Activated naive CD4-positive, alpha-beta T cell (primary cell): ENCODE measurements at places on chromosomes 7 and 10.

DNA sequence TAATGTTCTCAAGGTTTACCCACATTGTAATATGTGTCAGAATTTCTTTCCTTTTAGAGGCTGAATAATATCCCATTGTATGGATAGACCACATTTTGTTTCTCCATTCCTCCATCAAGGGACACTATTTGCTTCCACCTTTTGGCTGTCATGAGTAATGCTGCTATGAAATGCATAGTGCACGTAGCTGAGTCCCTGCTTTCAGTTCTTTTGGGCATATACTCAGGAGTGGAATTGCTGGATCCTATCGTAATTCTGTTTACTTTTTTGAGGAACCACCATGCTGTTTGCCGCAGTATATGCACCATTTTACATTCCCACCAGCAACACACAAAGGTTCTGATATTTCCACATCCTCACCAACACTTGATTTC lies 60.0 kb downstream of the PRF1 start:
- DNase-seq: no peak

GRCh38 chr10:93346108-93346507 lies 136.0 kb downstream of the MYOF start:
- DNase-seq: no peak

GRCh38 chr10:129742742-129743550 lies 221.1 kb downstream of the EBF3 start:
- no peak for DNase-seq

GRCh38 chr10:130203626-130204025 lies 67.4 kb downstream of the GLRX3 start:
- no peak for DNase-seq

GRCh38 chr7:94003446-94004023 lies 620 bp downstream of the BET1 start:
- no peak for DNase-seq

GRCh38 chr10:89091496-89091895 lies 100.9 kb downstream of the FAS start:
- DNase-seq: no peak

DNA sequence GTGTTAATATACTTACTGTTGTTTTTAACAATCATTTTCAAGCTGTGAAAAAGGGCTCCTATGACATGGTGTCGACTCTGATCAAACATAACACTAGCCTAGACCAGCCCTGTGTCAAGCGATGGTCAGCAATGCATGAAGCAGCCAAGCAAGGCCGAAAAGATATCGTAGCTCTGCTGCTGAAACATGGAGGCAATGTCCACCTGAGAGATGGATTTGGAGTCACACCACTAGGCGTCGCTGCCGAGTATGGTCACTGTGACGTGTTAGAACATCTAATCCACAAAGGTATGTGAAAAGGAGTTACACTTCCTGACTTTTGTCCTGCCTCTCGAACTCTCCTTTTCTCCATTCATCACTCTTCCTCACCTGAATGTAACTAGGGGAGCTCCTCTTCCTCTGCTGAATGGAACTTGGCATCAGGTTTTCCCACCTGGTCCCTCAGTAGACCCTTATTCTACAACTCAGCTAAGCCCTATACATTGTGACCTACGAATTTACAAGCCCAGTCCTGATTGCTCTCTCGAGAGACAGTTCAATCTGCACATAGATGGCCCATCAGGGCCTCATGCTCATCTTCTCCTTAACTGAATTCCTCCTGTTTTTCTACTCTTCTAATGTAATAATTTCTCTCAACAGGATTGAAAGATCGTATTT lies 23.0 kb downstream of the ASB15 start:
- peak; percentile 37 for DNase-seq

DNA sequence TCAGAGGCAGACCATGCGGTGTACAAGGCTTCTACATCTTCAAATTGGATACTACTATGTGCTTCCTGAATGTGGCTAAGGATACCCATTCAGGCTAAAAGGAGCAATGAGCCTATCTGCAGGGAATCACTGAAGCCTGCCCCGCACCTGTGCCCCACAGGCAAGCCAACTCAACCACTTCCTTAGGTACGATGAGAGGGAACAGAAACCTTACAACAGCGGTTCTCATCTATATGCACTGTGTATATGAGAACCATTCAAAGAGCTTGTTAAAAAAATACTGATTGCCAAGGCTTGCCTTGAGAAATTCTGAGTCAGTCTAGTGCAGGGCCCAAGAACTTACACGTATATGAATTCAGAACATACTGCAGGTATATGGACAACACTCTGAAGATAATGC lies 679.6 kb downstream of the PARD3 start:
- no peak for DNase-seq

GRCh38 chr7:80488406-80488805 lies 23.5 kb downstream of the GNAT3 start:
- no peak for DNase-seq

- no peak for DNase-seq
Measured at GRCh38 chr7:44148166-44148565, 7.0 kb upstream of the MYL7 start.

DNA sequence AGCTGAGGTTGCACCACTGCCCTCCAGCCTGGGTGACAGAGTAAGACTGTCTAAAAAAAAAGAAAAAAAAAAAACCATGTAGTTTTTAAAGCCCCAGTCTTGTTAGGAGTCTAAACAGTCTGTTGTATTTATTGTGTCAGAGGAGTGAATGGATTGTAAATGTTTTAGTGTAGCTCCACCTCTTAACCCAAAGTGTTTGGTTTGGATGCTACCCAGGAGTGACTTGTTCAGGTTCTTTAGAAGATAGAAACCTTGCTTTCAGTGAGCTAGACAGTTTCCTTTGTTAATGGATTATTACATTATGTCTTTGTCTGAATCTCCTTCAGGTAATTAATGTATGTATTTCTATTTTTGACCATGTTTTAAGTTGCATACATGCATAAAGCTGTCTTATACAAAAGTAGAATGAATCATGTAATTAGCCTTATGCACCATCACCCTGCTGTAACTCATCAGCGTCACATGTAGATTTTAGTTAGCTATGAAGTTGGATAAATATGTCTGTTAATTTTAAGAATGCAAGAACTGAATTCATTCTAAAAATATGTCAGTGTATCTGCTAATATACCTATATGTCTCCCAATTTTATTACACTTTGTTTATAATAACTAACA lies 97.7 kb downstream of the TAF3 start:
- DNase-seq: no peak

DNA sequence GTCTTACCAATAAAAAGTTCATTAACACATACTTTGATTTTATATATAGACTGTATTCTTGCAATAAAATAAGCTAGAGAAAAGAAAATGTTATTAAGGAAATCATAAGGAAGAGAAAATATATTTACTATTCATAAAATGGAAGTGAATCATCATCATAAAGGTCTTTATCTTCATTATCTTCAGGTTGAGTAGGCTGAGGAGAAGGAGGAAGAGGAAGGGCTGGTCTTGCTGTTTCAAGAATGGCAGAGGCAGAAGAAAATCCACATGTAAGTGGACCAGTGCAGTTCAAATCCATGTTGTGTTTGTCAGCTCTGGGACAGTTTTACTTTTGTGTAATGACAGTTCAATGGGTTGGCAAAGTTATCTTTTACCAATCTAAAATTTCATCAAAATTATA lies 609.1 kb upstream of the ANKRD30A start:
- no peak for DNase-seq

- DNase-seq: no peak
Measured at GRCh38 chr10:82953909-82954308, 1078.9 kb downstream of the NRG3 start.
